ENCODE measurements at places on chromosomes 12 and 14.
A peak's percentile ranks its signal among the peaks of the same experiment; 100 is the strongest.

GRCh38 chr12:57772429-57773322, at the start of gene EEF1AKMT3:
EEF1AKMT3 (plus strand) TSS chr12:57772614; CDS start chr12:57772725, 111 bp downstream.
- DNase-seq, result no peak

DNA sequence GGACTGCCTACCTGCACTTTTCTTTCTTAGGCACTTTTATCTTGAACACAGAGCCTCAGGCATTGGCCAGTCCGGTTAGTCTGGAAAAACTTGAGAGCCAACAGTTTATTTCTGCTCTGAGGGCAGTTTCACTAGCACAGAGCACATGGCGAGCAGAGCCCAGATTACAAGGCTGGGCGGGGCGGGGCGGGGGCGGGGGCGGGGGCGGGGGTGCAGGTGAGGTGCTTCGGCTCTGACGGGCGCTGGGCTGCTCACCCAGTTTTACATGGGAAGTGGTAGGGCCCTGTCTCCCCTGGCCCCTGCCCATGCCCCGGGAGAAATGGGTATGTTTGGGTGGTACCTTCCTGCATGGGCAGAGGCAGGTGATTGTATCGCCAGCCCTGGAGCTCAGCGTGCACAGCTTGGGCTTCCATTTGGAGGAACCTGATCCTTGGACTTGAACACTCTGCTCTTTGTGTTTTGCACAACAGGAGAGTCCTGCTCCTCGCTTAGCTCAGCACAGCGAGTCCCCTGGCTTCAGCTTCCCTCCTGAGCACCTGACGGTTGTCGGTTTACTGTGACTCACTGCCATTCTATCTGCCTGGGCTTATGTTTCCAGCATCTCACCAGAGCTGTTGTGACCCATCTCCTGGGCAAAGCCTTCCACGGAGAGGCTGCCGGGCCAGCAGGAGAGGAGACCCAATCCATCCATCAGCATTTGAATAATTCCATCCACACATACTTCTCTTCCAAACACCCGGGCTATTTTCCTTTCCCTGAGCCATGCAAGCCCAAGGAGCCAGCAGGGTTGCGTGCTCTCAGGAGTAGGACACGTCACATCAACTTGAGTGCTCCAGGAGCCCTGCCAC, 108.5 kb downstream of the ARF6 start:
- DNase-seq, result peak; percentile 58

GRCh38 chr14:101020834-101021370, 117.4 kb upstream of the RTL1 start:
- DNase-seq, result no peak

DNA sequence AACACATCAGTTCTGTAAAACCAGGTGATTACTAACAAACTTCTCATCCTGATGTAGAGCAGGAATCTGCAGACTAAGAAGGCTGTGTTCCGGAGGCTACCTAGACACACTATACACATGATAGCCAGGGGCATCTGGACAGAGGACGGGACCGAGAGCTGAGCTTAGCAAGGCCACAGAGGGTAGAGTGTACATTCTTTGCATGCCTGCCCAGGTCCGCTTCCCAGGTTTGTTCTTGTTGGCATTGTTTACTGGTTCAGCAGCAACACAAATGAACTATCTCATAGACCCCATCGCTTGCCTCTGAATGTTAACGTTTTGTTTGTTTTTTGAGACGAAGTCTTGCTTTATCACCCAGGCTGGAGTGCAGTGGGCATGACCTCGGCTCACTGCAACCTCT, 17.7 kb upstream of the TEAD4 start:
- DNase-seq, result no peak

DNA sequence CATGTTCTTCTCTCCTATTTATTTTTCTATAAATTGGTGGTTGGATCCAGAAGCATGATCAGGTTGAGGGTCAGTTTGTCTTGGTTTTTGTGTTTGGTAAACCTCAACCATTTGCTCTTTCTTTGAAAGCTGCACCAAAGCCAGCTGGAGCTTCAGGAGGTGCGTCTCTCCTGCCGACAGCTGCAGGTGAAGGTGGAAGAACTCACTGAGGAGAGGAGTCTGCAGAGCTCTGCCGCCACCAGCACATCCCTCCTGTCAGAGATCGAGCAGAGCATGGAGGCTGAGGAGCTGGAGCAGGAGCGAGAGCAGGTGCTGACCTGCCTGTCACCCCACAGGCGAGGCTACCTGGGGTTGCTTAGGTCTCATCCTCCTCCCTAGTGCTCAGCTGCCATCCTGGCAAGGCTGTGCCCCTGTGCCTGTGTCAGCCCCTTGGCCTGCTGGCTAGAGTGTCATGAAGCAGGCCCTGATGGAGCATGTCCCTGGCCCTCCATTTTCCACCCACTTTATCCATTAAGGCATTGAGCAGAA, 45.0 kb downstream of the RAB35 start:
- DNase-seq, result no peak

DNA sequence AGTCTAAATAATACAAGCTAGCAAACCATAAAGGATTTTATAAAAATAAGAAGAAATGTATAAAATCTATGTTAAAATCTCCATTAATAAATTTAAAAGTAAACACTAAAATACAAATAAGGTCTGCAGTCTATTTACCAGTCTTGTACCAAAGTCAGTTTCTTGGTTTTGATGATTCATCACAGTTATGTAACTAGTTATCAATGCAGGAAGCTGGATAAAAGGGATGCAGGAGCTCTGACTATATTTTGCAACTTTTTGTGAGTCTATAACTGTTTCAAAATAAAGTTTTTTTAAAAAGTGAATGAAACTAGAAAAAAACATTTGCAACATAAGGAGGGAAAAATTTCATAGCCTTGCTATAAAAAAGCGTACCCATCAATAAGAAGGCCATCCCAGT, 151.5 kb downstream of the DERA start:
- no peak for DNase-seq

- DNase-seq, result no peak
Observed at GRCh38 chr14:100615736-100616695, 28.8 kb upstream of the BEGAIN start.

GRCh38 chr12:115204957-115205754, 521.2 kb upstream of the TBX3 start:
- DNase-seq, result no peak

GRCh38 chr12:102797528-102797927, 119.5 kb downstream of the PAH start:
- no peak for DNase-seq

GRCh38 chr12:126518596-126519200, 1453.5 kb downstream of the AACS start:
- DNase-seq, result no peak

DNA sequence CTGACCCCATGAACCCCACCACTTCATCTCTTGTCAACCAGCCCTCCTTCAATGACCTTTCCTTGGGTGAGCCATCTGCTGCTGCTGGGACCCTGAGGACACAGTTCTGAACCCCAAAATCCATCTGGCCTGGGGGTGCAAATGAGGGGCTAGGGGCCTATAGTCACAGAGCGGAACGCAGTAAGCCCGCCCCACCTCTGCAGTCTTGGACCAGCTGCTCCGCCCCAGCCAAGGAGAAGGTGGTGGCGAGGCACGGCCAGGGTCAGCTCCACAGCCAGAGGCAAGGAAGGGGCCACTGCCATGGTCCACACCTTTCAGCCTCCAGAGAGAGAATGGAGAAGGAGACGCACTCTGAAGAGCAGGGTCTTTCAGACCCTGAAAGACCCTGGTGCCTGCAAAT, 5.1 kb downstream of the TMEM179 start:
- DNase-seq, result no peak

DNA sequence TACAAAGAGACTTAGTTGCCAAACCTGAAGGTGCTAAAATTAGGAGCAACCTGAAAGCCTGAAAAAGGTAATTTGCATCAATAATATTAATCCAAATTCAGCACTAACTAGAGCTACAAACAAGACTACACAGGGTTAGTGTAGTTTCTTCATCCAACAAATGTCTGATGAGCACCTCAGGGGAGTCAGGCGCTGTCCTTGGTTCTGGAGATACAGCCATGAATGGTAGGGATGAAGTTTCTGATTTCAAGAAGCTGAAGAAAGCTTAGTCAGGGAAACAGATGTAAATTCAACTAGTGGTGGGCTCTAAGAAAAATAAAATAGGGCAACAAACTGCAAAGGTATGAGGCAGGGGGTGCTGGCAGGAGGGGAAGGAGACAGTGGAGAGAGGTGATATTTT, 266.3 kb downstream of the GLT1D1 start:
- DNase-seq, result no peak

DNA sequence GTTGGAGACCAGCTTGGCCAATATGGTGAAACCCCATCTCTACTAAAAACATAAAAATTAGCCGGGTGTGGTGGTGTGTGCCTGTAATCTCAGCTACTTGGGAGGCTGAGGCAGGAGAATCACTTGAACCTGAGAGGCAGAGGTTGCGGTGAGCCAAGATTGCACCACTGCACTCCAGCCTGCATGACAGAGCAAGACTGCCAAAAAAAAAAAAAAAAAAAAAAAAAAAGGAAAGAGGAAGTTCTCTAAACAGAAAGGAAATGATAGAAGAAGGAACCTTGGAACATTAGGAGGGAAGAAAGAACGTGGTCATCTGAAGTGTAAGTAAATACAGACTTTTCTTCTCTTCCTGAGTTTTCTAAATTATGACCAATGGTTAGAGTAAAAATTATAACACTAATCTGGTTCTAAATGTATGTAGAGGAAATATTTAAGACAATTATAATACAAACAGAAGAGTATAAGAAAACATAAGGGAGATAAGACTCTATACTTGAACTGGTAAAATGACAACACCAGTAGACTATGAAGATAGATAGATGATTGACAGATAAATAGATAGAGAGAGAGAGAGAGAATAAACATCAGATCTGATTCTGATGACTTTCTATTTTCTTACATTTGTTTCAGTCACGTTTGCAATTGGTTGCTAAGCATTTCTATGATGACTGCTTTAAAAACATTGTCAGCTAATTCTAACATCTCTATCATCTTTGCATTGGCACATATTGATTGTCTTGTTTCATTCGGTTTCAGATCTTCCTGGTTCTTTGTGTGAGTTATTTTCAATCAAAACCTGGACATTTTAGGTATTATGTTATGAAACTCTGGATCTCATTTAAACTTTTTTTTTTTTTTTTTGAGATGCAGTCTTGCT, 12.9 kb upstream of the CORO1C start:
- no peak for DNase-seq

DNA sequence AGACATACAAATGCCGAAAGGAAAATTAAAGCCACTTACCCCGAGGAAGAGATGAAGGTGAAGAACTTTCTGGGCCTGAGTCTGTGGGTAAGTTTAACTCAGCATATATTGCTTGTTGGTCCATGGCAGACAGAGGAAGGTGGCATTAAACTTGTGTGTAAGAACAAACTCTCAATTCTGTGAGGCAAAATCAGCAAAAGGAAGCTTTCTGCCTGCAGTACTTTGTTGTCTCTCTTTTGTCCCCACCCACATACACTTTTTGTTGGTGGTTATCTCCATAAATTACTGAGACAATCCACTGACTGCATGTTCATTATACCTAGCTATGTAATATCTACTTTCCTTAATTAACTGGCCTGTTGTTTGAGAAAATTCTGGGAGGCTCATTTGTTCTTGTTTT, at the start of gene KLRB1:
Gene KLRB1 (minus strand): TSS at position 201 of the 400 bp plus-strand sequence. CDS start 77 bp downstream, at position 124.
- DNase-seq, result no peak

DNA sequence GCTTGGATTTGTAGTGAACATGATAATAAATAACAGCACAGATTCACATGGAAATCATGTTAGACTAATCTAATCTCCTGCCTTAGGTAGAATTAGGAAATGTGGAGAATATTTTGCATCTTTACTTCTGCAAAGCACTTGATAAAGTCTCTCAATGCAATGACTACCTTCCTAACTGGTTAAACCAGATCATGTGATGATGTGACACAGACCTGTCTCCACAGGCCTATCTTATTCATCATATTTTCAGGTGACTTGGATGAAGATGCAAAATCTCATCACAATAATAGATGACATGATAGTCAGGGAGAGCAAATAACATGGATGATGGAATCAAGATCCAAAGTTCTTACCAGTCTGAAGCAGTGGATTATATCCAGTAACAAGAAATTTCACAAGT, 38.5 kb upstream of the RNASE1 start:
- no peak for DNase-seq

- DNase-seq, result no peak
Observed at GRCh38 chr12:89029961-89030360, 322.3 kb downstream of the DUSP6 start.

- DNase-seq, result no peak
Observed at GRCh38 chr12:128961957-128962356, 108.7 kb downstream of the GLT1D1 start.

- DNase-seq, result no peak
Observed at GRCh38 chr12:43730283-43730682, 28.3 kb downstream of the PUS7L start.

DNA sequence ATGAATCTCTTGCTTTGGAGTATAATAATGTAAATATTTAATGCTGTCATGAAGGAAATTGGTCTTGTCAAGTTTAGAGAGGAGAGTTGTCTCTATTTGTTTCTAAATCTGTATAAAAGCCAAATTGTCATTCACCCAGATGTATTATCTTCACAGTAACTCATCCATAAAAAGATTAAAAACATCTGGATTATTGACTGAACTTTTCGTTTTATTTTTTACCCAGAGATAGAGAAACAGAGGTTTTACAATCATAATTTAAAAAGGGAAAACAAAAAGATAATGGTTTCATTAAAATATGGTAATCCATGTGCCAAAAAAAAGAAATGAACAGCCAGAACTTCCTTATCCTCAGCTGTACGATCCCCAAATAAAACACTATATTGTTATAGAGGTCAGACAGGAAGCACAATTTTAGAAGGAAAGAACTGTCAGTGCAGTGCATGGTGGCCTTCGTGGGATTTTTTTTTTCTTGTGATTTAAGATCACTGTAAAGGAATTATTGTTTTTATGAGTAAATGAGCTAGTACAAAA, 125.9 kb downstream of the ACSS3 start:
- no peak for DNase-seq

GRCh38 chr12:61250303-61250702, 1009.9 kb upstream of the USP15 start:
- DNase-seq, result no peak

- no peak for DNase-seq
Observed at GRCh38 chr12:124917841-124918621, 3.6 kb upstream of the UBC start.

GRCh38 chr12:69254046-69254445, 14.7 kb downstream of the CPSF6 start:
- no peak for DNase-seq

GRCh38 chr12:120199595-120200306, 1.2 kb downstream of the RPLP0 start:
- peak; percentile 15 for DNase-seq

GRCh38 chr14:86013641-86014040, 483.7 kb downstream of the FLRT2 start:
- DNase-seq, result no peak

GRCh38 chr12:5562581-5562980, 130.7 kb downstream of the NTF3 start:
- no peak for DNase-seq

All from activated CD4-positive, alpha-beta T cell treated with anti-CD3 and anti-CD28 coated beads, Interleukin-2, amount 50 U/mL, for 24 hours (primary cell).